ENCODE measurements at places on chromosomes 7 and 10. TPM values are rescaled to one million over a fixed set of nuclear protein-coding genes. Genes with fewer than 3 reads are reported as not detected.

The DPYSL4 gene
- total RNA-seq, result 4.8 TPM

DNA sequence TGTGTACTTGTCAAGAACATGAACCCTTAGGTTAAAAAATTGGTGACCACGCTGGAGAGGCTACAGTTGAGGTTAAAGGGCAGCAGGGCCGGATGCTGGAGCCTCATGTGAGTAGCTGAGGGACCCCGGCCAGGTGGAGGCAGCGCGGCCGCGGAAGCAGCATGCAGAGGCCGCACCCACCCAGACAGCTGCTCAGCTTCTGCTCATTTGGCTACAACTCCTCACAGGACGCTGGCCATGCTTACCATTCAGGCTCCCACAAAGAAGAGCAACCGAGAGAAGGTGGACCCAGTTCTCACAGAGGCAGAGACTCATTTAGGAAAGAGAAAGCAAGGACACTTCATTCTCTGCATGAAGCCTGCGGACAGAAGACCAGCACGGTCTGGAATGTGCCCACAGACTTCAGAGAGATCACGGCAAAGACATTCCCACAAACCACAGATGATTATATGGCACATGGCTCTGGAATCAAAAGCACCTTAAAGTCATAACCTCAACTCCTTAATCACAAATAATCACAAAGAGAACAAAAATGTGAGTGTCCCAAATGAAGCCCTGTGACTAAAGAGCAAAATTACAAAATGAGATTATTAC lies 94.4 kb downstream of the VOPP1 start:
- no peak overlapping the region for H3K4me3 ChIP-seq
- DNase-seq, result no peak
- no peaks in the 10 kb centered on the region for H3K27me3 ChIP-seq
- H3K36me3 ChIP-seq, result peaks cover 22% of the 10 kb centered on the region
- no peak overlapping the region for H3K27ac ChIP-seq
- H3K4me1 ChIP-seq, result no peaks in the 10 kb centered on the region

The PMS2 gene
- total RNA-seq, result 32.1 TPM

DNA sequence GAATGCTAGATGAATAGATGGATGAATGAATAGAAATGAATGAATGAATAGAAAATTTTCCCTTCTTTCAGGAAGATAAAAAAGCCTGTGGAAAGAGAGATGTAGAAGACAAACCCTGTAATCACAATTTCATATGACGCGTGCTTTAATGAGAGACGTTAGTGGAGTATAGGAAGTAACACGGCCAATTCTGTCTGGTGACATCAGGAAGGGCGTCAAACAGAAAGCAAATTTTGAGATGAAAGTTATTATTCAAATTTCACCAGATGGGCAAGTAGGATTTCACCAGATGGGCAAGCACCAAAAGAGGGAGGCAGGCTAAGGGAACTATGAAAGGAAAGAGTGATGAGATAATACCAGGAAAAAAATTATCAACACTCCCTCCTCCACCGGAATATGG lies 128.9 kb upstream of the PRSS1 start:
- no peaks in the 10 kb centered on the region for H3K36me3 ChIP-seq
- no peak overlapping the region for H3K27ac ChIP-seq
- no peak overlapping the region for H3K4me3 ChIP-seq
- no peaks in the 10 kb centered on the region for H3K4me1 ChIP-seq
- no peak for DNase-seq

The GPR37 gene
- total RNA-seq, result 1.8 TPM

- no peak overlapping the region for H3K27ac ChIP-seq
- H3K4me3 ChIP-seq, result no peak overlapping the region
These were observed 80.9 kb downstream of the UNCX start for GRCh38 chr7:1313613-1314012.

The DMBT1 gene
- 0.53 TPM for total RNA-seq

GRCh38 chr7:69994886-69995542 lies 396.7 kb downstream of the AUTS2 start:
- H3K36me3 ChIP-seq, result no peaks in the 10 kb centered on the region
- H3K4me1 ChIP-seq, result no peaks in the 10 kb centered on the region
- DNase-seq, result no peak
- no peak overlapping the region for H3K27ac ChIP-seq

The FOXI2 gene
- not detected for total RNA-seq

The GPR141 gene
- total RNA-seq, result not detected

GRCh38 chr7:115216652-115217051 lies 294.8 kb downstream of the MDFIC start:
- DNase-seq, result no peak
- no peaks in the 10 kb centered on the region for H3K36me3 ChIP-seq
- H3K4me3 ChIP-seq, result no peak overlapping the region
- H3K27me3 ChIP-seq, result no peaks in the 10 kb centered on the region
- H3K27ac ChIP-seq, result no peak overlapping the region

The FAM200A gene
- 7.1 TPM for total RNA-seq

DNA sequence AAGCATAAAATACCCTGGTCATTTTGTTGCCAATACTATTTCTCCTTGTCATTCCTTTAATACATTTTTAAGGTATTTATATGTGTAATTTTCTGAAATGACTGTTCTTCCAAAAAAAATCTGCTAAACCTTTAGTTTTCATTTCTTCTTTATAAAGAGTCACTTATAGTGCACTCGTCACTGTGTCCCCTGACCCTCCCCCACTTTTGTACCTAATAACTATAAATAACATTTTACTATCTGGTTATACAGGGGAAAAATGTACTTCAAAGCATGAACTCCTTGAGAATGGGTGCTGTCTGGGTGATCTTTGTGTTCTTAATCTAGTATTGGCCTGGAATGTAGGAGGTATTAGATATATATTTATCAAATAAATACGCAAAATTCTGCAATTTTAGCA lies 31.1 kb downstream of the RTKN2 start:
- H3K27me3 ChIP-seq, result no peaks in the 10 kb centered on the region
- peaks cover 5% of the 10 kb centered on the region for H3K4me1 ChIP-seq
- no peaks in the 10 kb centered on the region for H3K36me3 ChIP-seq
- no peak for DNase-seq
- no peak overlapping the region for H3K4me3 ChIP-seq

The ADRA2A gene
- not detected for total RNA-seq

DNA sequence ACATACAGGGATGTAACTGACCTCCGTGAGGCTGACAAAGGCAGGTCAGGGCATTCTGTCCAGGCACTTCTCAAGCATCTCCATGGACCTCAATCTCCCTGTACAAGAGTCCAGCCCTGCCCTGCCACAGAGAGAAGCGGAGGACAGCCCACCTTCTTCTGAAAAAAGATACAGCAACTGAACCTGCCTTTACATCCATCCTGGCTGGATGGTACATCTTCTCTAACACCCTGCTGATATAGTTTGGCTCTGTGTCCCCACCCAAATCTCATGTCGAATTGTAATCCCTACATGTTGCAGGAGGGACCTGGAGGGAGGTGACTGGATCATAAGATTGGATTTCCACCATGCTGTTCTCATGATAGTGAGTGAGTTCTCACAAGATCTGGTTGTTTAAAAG lies 40.5 kb upstream of the KCNMA1 start:
- H3K4me1 ChIP-seq, result no peaks in the 10 kb centered on the region
- H3K27me3 ChIP-seq, result no peaks in the 10 kb centered on the region
- H3K27ac ChIP-seq, result no peak overlapping the region

GRCh38 chr10:131779661-131780394 lies 121.0 kb upstream of the PPP2R2D start:
- peaks cover 28% of the 10 kb centered on the region for H3K27me3 ChIP-seq
- no peak overlapping the region for H3K27ac ChIP-seq
- H3K4me1 ChIP-seq, result no peaks in the 10 kb centered on the region
- H3K36me3 ChIP-seq, result no peaks in the 10 kb centered on the region
- no peak for DNase-seq

- no peak overlapping the region for H3K4me3 ChIP-seq
- H3K27me3 ChIP-seq, result no peaks in the 10 kb centered on the region
- no peaks in the 10 kb centered on the region for H3K36me3 ChIP-seq
- no peak for DNase-seq
These were observed 11.4 kb upstream of the BET1 start for GRCh38 chr7:94015538-94015937.

GRCh38 chr7:98321301-98321700 lies 39.8 kb downstream of the BRI3 start:
- H3K27ac ChIP-seq, result no peak overlapping the region
- peaks cover 5% of the 10 kb centered on the region for H3K36me3 ChIP-seq
- H3K4me1 ChIP-seq, result no peaks in the 10 kb centered on the region
- DNase-seq, result no peak
- no peaks in the 10 kb centered on the region for H3K27me3 ChIP-seq

DNA sequence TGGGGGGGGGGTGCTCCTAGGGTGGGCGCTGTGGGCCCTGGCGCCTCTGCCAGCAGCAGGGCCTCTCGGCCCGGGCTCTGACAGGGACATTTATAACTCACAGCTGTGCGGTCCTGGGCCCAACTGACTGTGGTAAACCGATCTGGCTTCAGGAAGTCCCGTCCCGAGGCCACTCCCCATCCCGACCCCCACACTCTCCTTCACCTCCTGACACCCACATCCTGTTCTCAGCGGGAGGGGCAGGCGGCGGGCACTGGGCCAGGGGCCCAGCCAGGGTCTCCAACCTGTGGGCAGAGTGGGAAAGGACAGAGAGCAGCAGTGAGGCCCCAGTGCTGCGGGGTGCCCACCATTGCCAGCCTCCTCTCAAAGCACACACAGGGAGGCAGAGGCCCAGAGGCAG lies 69.1 kb downstream of the ZMIZ1 start:
- no peak overlapping the region for H3K4me3 ChIP-seq
- no peaks in the 10 kb centered on the region for H3K36me3 ChIP-seq
- H3K27me3 ChIP-seq, result no peaks in the 10 kb centered on the region
- no peak for DNase-seq
- H3K27ac ChIP-seq, result no peak overlapping the region

DNA sequence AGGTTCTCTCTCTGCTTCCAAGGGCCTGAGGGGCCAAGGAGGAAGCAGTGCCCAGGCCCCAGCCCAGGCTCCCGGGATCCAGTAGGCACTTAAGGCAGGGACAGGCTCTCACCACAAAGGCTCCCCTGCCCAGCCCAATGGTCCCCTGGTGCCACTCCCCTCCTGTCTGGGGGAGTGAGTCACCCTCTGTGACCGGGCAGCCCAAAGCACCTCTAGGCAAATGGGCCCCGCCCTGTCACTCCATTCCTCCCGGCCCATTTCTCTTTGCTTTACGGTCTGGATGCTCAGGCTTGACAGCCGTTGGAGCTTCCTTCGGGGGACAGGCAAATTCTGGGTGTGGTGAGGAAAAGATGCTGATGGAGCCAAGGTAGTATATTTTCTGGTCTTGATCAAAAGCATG lies at the start of gene CALHM3:
TSS of gene CALHM3 (minus strand) at position 106 of the 400 bp plus-strand sequence. CDS start 208 bp downstream, outside the sequence.
- DNase-seq, result peak; percentile 80
- H3K27ac ChIP-seq, result peak within 1 kb of the TSS; percentile 46
- H3K4me1 ChIP-seq, result peaks cover 46% of the 10 kb centered on the region
- H3K27me3 ChIP-seq, result no peaks in the 10 kb centered on the region
- no peaks in the 10 kb centered on the region for H3K36me3 ChIP-seq

The LRGUK gene
- total RNA-seq, result 0.60 TPM

The TMEM106B gene
- total RNA-seq, result 61.1 TPM

DNA sequence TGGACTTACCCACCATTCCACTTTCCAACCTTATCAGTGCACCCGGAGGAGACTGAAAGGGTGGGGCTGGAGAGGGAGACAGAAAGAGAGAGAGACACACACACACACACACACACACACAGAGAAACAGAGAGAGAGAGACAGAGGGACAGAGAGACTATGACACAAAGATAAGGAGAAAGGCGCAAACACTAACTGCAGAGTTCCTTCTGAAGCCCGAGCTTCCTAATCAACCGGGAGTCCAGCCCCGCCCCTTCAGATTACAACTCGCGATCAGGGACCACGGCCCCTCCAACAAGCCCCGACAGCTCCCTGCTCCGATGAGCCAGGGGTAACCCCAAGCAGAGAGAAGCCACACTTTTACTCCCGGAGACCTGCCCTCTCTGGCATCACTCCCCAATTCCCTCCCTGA lies 499 bp downstream of the GAL3ST4 start:
- H3K27ac ChIP-seq, result no peak overlapping the region
- H3K27me3 ChIP-seq, result peaks cover 47% of the 10 kb centered on the region
- H3K4me3 ChIP-seq, result no peak overlapping the region
- no peaks in the 10 kb centered on the region for H3K36me3 ChIP-seq

Measured in PC-9 (cell line).